ACHN (cell line): ENCODE measurements at places on chromosomes 3 and 15.

GRCh38 chr3:60277361-60277800 is 973.9 kb downstream of the FHIT start:
- DNase-seq, result no peak

DNA sequence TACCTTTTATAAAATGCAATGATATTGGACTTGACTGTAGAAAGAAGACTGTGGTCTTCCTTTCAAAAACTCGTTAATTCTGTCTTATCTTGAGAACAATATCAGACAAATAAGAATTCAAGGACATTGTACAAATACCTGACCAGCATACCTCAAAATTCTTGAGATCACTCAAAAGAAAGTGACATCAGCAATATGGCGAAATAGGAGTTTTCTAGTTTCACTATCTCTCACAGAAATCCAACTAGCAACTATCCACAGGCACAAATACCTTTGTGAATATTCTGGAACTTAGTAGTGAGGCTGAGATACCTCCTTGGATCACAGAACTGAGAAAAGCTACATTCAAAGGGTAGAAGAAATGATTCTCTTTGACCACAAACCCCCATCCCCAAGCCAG is 419.7 kb downstream of the ZNF385D start:
- peak; percentile 7 for DNase-seq

DNA sequence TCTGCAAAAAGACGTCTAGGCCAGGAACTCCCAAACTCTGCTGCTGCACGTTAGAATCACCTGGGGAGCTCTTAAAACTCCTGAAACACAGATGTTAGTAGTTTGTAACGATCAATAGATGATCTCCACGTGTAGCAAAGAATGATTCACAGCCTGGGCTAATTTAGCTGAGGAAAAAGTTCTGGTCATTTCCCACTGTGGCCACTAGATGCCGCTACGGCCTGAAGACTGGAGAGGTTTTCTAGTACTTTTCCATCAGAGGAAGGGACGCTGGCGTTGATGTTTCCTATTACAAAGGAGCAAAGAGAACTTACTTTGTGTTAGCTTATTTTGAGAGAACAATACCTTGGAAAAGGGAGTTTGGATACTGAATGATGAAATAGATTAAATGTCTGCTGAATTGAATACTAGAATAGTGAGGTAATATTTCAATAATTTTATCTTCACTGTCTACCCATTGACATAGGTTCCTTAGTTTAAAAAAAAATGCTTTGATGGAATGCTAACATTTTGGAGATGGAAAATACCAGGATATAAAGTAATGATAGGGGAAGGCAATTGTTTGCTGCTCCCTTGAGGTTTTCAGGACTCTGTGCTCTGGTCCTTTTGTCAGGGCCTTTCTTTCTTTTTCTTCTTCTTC is 159.1 kb downstream of the P3H2 start:
- peak; percentile 81 for DNase-seq

DNA sequence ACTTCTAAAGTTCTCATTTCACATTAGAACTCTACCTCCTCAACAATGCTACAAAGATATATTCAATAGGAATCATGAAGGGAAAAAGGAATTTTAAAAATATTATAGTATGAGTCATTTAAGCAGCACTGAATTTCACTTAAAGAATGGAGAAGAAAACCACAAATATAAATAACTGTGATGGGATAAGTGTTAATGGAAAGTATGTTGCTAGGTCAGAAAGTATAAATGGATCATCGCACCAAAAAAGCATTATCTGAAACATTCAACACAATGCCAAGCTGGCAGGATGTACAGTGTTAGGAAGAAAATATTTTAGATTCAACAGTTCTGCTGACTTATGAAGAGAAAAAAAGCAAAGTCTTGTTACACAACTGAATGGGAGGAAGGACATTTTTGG is 101.4 kb downstream of the TFG start:
- no peak for DNase-seq

- DNase-seq, result no peak
These were observed 94.0 kb downstream of the GTPBP8 start for GRCh38 chr3:113084777-113085176.

DNA sequence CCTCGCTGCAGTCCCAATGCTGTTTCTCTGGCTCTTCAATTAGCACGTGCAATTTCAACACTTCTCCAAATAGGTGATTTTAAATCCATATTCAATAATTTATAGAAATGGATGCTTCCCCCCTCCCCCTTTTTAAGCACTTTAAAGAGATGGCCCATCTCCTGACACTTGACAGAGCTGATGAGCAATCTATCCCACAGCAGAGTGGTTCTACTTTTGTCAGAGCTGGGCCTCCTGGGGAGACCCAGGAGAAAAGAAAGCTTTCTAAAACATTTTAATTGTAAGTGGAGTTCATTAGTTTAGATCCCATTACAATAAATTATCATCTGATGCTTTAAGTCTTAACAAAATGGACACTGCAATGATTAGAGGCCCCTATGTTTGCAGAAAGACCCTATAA is 127.7 kb downstream of the SHQ1 start:
- DNase-seq, result no peak

DNA sequence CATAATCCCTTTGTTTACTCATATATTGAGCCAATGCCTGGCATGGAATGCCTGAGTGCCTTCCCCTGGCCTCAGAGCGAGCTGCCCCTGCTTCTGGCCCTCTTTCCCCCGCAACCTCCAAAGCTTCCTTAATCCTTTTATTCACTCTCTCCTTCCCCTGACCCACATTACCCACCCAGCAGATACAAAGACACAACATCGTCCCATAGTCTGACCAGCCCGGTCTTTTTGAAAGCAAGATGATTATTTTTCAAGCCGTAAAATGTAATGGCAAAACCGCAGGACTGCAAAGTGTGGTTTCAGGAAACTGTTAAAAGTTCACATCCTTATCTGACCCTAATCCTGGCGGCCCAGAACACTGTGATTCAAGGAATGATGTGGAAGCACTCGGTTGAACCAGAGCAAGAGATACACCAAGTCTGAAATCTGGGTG is 78.4 kb upstream of the LRTM1 start:
- no peak for DNase-seq

- no peak for DNase-seq
These were observed 44.6 kb downstream of the RAB27A start for GRCh38 chr15:55245059-55245458.

DNA sequence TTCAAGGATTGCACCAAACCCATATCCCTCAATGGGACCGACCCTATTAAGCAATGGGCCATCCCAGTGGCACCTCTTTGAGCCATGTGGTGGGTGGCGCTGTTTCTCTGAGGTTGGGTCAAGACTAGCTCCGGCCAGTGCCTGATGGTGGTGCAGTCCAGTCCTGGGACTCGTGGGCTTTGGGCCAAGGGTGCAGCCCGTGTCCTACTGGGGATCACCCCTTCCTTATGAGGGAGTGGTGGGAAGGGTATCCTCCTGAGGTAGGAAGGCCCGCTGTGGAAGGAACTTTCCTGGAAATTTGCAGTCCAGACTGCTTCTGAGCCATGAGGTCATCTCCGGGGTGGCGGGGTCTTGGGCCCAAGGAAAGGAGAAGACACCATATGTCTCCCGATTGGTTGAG is 231.6 kb downstream of the SNRPN start:
- DNase-seq, result no peak

- no peak for DNase-seq
These were observed 921.0 kb upstream of the CFAP20DC start for GRCh38 chr3:59970796-59971195.

GRCh38 chr15:76058714-76059319 is 968 bp upstream of the TMEM266 start:
- DNase-seq, result no peak

DNA sequence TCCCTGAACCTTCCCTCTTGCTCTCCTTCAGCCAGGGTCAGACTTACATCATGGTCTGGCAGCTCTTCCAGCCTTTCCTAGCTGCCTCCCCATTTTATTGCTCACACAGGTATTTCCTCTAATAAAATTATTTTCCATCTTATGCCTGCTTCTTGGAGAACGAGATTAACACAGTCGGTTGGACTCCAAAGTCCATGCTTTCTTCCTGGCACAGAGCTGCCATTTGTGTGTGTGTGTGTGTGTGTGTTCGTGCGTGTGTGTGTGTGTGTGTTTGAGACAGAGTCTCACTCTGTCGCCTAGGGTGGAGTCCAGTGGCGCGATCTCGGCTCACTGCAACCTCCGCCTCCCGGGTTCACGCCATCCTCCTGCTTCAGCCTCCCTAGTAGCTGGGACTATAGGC is 15.5 kb downstream of the FSD2 start:
- no peak for DNase-seq

DNA sequence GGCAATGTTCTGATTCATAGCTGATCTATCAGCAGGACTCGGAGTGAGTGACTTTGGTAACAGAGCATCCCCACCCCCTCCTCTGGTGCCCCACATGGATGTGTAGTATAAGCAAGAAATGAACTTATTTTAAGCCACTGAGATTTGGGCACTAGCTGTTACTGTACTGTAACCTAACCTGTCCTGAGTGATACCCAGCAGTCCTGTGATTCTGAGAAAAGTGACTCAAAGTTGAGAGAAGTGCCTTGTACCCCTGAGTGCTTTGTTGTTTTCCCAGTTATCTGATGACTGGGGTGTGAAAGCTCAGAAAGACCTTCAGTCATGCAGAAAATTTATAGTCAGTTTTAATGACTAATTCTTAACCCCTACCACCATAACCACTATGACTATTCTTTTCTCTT is 439.9 kb upstream of the RBMS3 start:
- no peak for DNase-seq

DNA sequence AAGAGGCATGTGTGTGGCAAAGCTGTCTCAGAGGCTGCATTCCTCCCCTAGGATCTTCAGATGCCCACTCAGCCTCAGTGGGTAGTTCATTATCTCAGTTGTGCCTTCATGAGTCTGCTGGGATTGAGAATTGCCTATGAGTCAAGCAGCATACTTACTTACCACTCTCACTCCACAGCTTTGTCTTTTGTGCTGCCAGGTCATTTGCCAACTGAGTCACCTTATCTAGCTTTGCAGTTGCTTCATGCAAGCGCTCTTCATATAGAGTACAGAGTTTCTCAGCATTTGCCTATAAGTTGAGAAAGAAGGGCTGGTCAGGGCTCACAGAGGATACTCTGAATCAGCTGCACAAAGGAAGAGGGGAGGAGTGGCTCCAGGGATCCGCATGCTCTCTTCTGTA is 89.5 kb downstream of the MYH15 start:
- DNase-seq, result no peak

DNA sequence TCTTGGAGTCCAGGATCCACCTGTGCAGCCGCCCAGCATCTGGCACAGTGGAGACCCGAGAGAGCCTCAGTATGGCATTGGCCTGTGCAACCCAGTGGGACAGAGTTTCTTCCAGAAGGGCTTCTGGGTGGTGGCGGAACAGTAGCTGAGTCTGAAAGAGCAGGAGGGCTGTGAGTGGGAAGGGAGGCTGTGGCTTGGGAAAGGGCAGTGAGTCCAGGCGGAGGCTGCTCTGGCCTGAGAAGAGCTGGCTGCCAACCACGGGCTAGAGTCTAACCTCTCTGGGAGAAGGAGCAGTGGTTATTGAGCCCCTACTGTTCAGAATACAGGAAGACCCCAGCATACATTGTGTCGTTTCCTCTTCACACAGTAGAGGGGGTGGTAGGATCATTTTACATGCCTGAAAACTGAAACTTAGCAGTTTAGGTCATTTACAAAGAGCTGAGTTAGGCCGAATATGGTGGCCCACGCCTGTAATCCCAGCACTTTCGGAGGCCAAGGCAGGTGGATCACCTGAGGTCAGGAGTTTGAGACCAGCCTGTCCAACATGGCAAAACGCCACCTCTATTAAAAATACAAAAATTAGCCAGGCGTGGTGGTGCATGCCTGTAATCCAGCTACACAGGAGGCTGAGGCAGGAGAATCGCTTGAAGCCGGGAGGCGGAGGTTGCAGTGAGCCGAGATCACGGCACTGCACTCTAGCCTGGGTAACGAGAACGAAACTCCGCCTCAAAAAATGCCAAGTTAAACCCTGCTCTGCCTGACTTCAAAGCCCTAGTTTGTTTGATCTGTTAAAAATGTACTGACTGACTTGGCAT is 3.2 kb downstream of the AEN start:
- no peak for DNase-seq

- DNase-seq, result no peak
These were observed 3.9 kb downstream of the LXN start for GRCh38 chr3:158668506-158668905.

GRCh38 chr15:26662283-26662682 is 110.6 kb downstream of the GABRB3 start:
- no peak for DNase-seq

- DNase-seq, result no peak
These were observed 582.2 kb upstream of the PPP2R3A start for GRCh38 chr3:135383301-135383700.

GRCh38 chr15:64191971-64192830 is 29.4 kb upstream of the PPIB start:
- no peak for DNase-seq

DNA sequence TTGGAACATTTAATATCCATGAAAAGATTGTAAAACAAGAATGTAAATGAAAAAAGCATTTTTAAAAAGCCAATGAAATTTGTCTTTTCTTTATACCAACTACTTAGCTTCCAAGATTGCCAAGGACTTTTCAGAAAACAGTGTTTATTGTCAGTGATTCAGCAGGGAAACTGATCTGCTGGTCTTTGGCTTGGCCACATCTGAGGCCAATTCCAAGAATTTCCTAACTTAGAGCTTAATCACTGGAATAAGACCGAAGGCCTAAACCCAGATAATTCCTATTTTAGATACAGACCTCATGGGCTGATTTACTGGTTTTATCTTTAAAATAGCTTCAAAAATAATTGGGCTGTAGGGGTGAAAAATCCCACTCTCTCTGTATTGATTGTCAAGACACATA is 260.5 kb upstream of the RORA start:
- no peak for DNase-seq

GRCh38 chr15:93372865-93373223 is 283.8 kb upstream of the RGMA start:
- DNase-seq, result no peak

- peak; percentile 2 for DNase-seq
These were observed 90.0 kb downstream of the FSIP1 start for GRCh38 chr15:39692356-39693327.

GRCh38 chr3:87997966-87998365 is 60.8 kb downstream of the CGGBP1 start:
- no peak for DNase-seq

- no peak for DNase-seq
These were observed 1192.8 kb upstream of the CADM2 start for GRCh38 chr3:83765956-83766355.

DNA sequence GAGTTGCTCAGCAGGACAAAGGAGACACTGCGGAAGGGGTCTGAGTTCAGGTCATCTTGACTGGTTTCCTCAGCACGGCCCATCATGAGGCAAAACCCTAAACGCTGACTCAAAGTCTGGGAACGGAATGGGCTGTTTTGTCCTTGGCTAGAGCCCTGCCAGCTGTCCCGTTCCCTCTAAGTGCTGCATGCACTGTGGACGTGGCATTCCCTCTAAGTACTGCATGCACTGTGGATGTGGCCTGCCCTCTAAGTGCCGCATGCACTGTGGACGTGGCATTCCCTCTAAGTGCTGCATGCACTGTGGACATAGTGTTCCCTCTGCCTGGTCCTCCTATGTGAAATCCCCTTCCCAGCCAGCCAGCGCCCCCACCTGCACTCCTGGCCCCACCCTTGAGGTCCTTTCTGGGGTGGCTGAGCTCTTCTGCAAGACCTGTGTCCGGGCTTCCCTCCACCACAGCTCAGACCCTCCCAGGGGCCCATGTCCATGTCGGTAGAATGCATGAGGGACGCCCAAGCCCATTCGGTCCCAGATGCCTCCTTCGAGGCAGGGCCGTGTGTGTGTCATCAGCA is 36.7 kb downstream of the TM2D3 start:
- DNase-seq, result no peak

GRCh38 chr15:70324001-70324974 is 226.6 kb upstream of the TLE3 start:
- no peak for DNase-seq

GRCh38 chr3:64509206-64509605 is 178.6 kb downstream of the ADAMTS9 start:
- DNase-seq, result no peak
